GM10248 (cell line): ENCODE measurements at places on chromosomes 6 and 20.
A peak's percentile ranks its signal among the peaks of the same experiment; 100 is the strongest.

DNA sequence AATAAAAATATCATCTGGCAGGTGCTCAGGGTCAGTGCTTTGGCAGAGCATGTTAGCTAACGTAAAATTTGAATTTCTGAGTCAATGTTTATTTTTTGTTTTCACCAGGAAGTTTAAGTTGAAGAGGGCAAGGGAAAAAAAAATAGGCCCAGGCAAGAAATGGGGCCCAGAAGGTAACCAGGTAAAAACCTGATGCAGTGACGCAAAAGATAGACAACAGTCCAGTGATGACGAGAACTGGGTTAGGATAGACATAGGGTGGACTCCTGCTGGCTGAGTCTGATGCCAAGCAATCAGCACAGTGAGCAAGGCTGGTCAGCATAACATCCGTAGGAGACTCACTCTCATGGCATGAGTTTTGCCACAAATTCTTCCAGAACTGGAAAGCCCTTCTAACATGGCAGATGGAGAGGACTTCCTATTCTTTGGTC lies 42.2 kb downstream of the ZHX3 start:
- DNase-seq = no peak

- DNase-seq = no peak
Observed at GRCh38 chr6:29490055-29490454, 2.3 kb upstream of the MAS1L start.

- no peak for DNase-seq
Observed at GRCh38 chr6:163984124-163984936, 569.8 kb downstream of the QKI start.

GRCh38 chr6:170172392-170172791 lies 118.5 kb downstream of the DLL1 start:
- DNase-seq = no peak

DNA sequence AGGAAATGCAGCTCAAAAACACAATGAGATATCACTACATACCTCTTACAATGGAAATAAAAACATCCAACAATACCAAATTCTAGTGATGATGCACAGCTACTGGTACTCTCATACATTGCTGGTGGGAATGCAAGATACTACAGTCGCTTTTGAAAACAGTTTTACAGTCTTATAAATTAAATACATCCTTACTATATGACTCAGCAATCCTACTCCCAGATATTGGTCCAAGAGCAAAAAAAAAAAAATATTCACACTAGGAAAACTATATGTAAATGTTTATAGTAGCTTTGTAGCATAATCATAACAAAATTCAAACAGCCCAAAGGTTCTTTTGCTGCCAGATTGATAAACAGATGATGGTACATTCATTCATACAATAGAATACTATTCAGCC lies 217.4 kb upstream of the FAM83B start:
- DNase-seq = no peak

DNA sequence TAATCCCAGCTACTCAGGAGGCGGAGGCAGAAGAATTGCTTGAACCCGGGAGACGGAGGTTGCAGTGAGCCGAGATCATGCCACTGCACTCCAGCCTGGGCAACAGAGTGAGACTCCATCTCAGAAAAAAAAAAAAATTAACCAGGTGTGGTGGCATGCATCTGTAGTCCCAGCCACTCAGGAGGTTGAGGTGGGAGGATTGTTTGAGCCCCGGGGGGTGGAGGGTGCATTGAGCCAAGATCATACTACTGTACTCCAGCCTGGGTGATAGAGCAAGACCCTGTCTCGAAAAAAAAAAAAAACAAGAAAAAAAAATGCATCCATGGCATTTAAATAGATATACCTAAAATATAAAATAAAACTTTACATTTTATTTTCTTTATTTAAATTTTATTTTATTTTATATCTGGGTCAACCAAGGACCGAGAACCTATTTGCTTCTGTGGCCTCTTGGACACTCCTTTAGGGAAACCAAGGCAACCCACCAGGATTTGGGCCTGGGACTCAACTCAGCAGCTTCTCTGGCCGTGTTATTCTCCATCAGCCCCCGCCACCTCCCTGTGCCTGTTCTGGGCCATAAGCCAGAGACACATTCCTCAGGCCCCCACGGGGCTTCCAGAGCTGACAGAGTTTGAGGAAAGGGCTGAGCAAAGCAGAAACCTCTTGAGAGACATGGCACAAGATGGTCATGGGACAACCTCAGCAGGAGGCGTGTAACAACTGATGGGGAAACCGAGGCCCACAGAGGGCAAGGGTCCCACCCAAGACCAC lies 6.2 kb downstream of the SNTA1 start:
- no peak for DNase-seq

- DNase-seq = no peak
Observed at GRCh38 chr6:158249340-158249836, 62.9 kb upstream of the TULP4 start.

GRCh38 chr20:59850018-59850641 lies 83.3 kb downstream of the SYCP2 start:
- no peak for DNase-seq

- DNase-seq = no peak
Observed at GRCh38 chr6:119234457-119234856, 115.1 kb downstream of the MAN1A1 start.

GRCh38 chr6:136534268-136534667 lies 16.0 kb downstream of the MAP7 start:
- DNase-seq = no peak

DNA sequence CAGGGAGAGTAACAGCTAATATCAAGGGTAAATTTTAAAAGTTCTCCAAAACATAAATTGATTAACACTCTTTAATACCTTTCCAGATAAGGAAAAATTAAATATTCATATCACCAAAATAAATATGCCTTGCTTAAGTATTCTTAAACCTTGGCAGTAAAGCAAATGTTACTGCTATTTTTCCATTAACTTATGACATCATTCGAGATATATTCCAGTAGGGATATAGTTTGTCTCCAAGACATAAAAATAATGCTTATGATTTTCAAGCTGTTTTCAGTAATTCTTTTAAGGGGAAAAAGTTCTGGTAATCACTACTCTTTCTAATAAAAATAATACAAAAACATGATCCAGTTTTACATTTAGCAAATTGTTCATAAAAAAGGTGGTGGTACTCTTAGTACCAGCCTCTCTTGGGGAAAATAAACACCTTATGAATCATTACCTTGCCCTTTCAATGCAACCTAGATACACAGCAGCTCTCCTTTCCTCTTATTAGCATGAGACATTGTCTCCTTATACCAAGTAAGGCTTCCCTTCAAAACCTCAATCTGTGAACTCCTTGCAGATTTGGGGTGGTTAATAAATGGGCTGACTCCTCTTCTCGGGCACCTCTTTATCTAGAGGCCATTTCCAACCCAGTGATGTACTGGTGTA lies 31.5 kb upstream of the LTV1 start:
- no peak for DNase-seq

DNA sequence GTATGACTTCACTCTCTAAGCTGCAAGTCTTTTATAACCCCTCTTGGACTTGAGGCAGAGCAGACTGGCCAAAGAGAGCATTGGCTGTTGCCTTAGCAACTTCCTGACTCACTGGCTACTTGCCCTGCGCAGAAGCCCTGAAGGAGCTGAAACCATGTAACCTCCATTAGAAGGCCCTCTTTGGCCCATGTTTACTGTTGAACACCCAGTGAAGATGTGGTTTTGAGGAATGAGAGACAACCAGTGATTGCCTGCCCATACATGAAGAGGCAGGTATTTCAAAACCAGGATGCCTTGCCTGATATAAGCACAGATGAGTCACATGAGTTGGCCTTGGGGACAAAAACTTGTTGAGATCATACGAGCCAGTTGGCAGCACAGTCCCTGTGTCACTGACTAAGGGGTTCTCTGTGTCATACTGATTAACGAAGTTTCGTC lies 182.5 kb downstream of the EDN1 start:
- DNase-seq = no peak

- no peak for DNase-seq
Observed at GRCh38 chr6:25851961-25852360, 20.1 kb upstream of the SLC17A1 start.

DNA sequence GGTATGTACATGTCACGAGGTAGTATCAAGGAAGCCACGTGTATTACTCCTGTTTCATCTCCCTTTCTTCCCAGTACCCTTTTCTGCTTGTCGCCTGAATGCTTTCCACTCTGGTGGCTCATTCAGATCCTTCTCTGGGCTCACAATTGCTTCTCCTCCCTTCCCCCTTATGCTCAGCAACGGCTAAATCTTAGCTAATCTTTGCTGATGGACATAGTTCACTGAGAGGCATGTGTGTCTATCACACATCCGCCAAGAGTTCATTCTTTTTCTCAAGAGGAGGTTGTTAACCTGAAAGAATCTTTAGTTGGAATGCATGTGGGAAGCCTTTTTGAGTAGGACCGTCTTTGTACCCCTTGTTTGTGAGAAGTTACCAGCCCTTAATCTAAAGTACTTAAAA lies 25.8 kb upstream of the MROH8 start:
- no peak for DNase-seq

GRCh38 chr20:57683287-57683686 lies 26.5 kb downstream of the PMEPA1 start:
- DNase-seq = no peak

DNA sequence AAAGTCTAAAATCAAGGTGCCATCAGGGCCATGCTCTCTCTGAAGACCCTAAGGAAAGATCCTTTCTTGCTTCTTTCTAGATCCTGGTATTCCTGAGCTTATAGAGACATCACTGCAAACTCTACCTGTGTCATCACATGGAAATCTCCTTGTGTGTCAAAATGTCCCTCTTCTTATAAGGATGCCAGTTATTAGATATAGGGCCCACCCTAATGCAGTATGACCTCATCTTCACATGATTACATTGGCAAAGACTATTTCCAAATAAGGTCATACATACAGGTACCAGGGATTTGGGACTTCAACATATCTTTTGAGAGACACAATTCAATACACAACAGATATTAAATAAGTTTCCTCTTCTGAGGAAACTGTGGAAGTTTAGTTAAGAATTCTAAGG lies 123.9 kb downstream of the UNC5CL start:
- no peak for DNase-seq

DNA sequence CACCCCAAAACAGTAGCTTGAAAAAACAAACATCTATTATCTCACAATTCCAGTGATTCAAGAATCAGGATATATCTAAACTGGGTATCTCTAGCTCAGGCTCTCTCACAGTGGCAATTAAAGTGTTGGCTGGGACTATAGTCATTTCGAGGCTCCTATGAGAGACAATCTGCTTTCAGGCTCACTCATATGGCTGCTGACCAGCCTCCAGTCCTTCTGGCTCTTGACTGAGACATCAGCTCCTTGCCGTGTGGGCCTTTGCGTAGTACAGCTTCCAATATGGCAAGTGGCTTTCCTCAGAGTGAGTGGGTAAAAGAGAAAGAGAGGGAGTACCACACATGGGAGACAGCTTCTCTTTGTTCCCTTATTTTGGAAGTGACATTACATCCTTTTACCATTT lies 327.2 kb downstream of the CENPW start:
- DNase-seq = no peak

- DNase-seq = no peak
Observed at GRCh38 chr20:2224368-2224639, 71.5 kb upstream of the TGM3 start.

DNA sequence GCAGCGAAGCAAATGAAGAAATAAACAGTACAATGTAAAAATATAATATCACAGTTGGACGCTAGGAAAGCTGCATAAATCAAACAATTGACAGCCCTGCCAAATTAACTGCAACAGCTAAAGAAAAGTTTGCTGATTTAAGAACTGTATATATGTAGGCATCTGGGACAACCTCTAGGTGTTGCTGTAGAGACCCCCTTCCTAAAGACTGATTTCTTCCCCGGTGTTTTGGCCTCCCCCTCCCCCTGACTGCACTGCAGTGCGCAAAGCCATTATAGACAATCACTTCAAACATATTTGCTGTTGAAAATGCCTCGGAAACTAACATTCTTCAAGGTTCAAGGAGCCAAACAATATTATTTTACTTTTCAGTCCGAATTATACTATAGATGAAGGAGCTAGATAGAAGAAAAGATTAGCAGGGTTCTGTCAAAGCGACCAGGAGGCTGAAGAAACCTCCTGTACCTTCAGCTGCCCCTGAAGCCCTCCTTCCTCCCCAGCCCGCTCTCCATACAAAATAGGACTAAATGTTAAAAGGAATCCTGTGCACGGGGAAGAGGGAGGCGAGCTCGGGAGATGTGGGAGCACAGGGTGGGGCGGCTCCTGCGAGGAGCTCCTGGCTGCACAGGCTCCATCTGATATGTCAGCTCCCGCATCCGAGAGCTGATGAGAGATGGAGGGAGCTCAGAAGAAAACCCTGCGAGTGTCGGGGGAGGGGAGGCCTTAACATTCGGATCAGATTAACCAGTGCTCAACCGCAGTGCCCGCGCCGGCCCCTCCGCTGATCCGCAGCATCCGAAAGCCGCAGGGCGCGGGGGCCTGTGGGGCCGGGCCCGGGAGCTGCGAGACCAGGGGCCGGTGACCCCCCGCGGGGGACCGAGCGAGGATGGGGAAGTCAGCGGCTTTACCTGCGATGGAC lies 822 bp downstream of the ELOVL4 start:
- DNase-seq = peak; percentile 20

DNA sequence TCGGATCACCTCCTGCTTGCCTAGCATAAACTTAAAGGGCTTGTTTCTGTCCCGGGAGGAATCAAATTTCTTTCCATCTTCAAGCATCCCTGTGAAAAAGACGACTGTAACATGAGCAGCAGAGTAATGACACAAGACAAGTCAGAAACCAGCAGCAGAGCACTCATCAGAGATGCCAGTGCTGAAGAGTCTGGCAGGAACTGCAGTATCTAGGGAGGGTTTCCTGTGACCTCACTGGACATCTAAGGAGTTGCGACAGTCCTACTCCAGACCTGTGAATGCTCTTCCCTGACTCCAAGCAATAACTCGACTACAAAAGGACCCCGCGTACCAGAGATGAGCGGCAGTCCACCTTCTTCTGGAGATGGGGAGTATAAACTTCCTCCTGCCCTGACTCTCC lies 17.3 kb downstream of the FKBP1A start:
- DNase-seq = no peak

DNA sequence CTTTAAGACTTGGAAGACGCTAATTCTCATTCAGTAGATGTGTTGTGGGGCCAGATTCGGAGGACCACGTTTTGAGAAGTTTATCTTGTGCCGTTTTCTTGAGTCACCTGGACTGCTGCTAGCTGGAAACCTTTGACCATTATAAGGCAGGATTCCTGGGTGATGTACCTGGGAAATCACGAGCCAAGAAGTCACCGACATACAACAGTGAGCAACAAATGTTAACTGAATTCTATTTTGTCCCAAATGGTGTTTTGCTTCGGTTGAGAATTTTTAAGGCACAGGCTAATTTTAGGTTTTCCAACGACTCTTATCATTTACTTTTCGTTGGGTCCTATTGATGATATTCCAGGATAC lies 93.4 kb upstream of the BTN3A2 start:
- DNase-seq = no peak
